ENCODE measurements at places on chromosomes 3 and 15.

- peak; percentile 74 for DNase-seq
Observed at GRCh38 chr3:72310419-72311380, 525.8 kb upstream of the PROK2 start.

DNA sequence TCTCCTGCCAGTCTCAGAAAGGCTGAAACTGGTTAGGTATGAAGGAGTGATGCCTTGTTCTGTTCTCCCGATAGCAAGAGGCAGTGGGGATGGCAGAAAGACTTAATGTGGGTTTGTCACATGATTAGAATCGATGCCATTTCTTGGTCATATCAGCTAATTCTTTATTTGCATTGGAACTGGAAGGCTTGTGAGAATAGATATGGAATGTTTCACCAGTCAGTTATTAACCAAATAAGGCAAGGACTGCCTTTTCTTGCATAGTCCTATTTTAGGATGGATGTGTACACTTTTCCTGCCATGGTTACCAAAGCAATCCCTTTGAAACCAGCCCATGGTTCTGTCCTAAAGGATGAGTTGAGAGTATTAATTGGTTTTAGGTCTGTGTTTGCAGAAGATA is 33.7 kb downstream of the FILIP1L start:
- DNase-seq = peak; percentile 54

- no peak for DNase-seq
Observed at GRCh38 chr3:36954452-36955134, 9.7 kb upstream of the TRANK1 start.

DNA sequence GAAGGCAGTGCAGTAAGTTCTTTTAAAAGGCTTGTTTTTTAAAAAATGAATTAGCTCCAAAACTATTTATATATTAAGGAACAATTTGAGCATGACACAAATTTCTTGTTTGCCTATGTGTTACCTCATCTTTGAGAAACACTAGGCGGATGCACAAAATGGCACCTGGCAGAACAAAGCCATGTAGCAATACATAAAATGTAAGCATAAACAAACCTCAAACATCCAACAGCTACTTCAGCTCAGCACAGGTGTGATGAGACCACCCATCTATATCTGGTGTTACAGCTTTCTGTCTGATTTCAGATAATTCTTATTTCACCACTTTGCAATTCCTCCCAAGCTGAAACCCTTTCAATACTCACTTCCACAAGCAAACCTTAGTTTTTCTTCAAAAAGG is 221.2 kb upstream of the CNTN6 start:
- no peak for DNase-seq

- no peak for DNase-seq
Observed at GRCh38 chr3:183350164-183350563, 78.3 kb downstream of the MCF2L2 start.

DNA sequence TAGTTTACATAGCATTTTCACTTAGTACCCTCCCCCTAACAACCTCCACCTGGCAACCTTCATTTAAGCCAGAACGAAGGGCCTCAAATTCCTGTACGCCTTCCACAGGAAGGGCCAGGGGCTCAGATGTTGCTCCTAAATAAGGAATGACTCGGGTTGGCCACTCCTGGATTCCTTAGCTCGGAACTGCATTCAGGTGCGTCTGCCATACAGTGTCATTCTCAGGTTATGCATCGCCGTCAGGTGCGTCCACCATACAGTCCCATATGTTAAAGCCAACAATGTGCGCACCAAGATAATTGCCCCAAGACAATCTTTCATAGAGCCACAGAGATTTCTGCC is 53.5 kb upstream of the USP3 start:
- DNase-seq = no peak

DNA sequence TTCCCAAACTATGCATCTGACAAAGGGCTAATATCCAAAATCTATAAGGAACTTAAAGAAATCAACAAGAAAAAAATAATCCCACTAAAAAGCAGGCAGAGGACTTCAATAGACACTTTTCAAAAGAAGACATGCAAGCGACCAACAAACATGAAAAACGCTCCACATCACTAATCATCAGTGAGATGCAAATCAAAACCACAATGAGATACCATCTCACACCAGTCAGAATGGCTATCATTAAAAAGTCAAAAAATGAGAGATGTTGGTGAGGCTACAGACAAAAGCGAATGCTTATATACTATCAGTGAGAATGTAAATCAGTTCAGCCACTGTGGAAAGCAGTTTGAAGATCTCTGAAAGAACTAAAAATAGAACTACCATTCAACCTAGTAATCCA is 20.2 kb downstream of the CFAP44 start:
- DNase-seq = no peak

DNA sequence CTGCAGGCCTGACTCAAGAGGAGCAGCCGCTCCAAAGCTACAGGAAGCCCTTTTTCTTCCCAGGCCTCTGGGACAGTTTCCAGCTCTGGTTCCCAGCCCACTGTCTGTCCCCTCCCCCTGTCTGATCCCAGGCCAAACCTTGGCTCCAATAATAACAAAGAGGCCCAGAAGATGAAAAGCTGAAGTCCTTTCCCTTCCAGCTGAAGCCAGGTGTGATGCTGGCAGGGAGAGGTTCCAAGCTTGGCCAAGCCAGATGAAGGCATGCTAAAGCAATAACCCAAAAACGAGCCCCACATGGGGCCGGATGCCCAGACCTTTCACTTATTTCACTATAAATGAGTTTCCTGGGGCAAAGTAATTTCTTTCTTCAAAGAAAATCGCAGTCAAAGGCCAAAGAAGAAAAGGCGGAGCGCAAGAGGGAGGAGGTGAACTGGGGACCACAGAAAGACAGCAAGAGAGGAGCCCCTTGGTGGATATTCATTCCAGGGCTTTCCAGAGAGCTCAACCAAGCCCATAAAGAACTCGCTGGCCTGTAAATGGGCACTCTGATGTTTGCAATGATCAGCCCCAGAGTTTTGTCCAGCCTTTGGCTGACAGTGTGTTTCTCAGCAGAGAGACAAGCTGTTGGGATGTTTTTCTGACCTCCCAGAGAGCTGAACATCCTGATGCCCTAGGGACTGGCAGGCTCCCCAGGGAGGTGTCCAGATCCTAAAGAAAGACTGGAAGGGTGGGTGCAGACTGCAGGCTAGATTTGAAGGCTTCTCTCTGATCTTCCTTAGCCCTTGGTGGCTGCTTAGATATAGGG is 157.6 kb downstream of the UACA start:
- DNase-seq = peak; percentile 79

DNA sequence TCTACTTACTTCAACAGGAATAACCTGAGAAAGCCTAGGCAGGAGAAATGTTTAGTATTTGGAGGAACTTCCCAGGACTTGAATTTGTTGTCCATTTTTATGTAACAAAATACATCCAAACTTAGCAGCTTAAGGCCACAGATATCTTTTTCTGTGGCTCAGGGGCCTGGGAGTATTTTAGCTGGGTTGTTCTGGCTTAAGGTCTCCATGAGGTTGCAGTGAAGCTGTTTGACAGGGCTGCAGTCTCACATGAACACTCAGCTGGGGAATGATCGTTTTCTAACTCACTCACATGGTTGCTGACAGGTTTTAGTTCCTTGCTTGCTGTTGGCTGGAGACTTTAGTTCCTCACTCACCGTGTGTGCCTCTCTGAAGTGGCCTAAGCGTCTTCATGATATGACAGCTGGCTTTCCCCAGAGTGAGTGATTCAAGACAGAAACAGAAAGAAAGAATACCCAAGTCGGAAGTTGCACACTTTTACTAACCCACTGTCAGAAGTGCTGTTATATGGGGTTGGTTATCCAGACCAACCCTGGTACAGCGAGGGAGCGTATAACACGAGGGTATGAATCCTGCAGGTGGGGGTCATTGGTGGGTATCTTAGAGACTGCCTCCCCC is 229.7 kb upstream of the TBL1XR1 start:
- DNase-seq = peak; percentile 23

- no peak for DNase-seq
Observed at GRCh38 chr3:156843071-156843808, 17.1 kb downstream of the LEKR1 start.

GRCh38 chr3:9224490-9224889 is 25.0 kb downstream of the SRGAP3 start:
- DNase-seq = peak; percentile 37

Data from M059J (cell line).